ENCODE measurements at places on chromosomes 6 and 20.
A peak's percentile ranks its signal among the peaks of the same experiment; 100 is the strongest.

- no peak for DNase-seq
Observed at GRCh38 chr6:116847227-116847626, 18.3 kb upstream of the GPRC6A start.

DNA sequence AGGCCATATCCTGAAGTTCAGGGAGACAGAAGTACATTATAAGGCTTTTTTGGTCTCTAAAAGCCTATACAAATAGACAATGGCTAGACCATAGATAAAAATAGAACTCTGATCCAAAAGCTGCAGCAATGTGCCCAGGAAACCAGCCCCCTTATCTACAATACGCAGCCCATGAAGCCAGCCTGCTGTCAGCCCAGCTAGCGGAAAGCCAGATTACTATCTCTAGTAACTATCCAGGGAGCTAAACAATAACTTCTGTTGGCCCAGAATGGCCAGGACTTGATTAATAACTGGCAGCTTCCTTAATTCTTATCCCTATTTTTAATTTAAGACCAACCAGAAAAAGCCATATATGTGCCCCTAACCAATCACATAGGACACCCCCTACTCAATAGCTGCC is 160.4 kb upstream of the SMLR1 start:
- DNase-seq = no peak

- peak; percentile 48 for DNase-seq
Observed at GRCh38 chr6:144482142-144482541, 197.0 kb downstream of the UTRN start.

DNA sequence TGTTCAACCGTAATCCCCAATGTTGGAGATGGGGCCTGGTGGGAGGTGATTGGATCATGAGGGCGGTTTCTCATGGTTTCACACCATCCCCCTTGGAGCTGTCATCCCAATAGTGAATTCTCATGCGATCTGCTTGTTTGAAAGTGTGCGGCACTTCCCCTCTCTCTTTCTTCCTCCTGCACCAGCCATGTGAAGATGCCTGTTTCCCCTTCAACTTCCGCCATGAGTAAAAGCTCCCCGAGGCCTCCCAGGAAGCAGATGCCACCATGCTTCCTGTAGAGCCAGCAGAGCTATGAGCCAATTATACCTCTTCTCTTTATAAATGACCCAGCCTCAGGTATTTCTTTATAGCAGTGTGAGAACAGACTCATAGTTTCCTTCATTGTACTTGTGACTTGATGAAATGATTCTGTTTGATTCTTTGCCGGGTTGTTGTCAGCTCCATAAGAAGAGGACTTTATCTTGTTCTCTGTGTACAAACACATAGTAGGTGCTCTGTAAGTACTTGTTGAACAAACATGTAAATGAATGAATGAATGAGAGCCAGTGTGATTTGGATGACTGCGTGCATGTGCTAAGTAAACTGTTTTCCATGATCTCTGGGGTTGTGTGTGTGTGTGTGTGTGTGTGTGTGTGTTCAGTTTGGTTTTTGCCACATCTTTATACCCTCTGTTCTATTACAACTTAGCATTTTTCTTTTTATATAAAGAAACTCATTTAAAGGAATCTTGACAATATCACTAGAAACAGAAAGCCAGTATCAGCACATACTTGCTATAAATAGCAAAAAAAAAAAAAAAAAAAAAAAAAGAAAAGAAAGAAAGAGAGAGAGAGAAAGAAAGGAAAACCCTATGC is 22.5 kb upstream of the PTGIS start:
- no peak for DNase-seq

- no peak for DNase-seq
Observed at GRCh38 chr6:81996414-81996813, 243.9 kb upstream of the TENT5A start.

DNA sequence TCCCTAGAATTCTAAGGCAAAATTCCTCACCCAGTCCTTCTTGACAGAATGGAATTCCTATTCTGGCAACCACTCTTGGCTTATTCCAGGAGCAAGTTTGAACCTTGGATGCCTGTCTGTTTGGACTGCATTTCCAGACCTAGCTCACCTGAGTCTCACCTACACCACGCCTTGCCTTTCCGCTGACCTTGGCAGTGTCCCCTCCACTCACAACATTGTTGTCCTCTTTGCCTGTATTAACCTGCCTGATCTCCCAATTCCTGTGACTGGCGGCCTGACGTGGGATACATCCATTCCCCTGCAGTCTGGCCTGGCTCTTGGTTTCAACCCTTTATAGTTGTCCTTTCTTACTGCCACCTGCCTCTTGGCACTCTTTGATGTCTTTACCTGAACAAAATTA is 281.4 kb upstream of the SOX4 start:
- DNase-seq = no peak

DNA sequence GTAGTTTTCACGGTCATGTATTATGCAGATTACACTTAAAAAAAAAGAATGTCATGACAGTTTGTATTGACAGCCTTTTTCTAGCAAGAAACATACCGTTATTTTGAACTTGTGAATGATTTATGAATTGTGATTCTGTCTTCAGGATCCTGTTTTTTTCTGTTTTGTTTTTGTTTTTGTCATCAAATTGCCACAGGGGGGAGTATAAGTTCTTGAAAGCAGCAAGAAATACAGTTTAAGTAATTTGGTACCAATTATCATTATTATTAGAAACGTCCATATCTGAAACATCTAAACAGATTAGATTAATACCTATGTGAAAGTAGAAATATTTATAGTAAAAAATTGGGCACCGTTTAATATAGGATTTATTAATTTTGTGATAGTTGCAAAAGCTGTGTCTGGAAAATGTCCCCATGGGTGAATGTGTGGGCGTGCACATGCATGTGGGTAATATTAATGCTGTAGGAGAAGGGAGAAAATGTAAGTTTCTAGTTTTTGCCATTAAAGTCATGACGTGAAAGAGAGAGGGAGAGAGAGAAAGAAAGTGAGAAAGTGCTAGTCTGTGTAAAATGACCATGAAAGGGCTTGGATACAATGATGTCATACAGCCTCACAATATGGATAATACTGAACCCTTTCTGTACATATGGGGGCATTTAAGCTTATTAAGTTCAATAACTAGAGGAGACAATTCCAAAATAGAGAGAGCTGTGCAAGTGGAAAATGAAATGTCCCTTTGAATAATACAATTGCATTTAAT is 9.4 kb upstream of the CCN2 start:
- DNase-seq = no peak

- no peak for DNase-seq
Observed at GRCh38 chr20:25461786-25462545, 54.5 kb downstream of the GINS1 start.

- DNase-seq = no peak
Observed at GRCh38 chr6:141540207-141540606, 592.5 kb upstream of the GJE1 start.

- no peak for DNase-seq
Observed at GRCh38 chr6:154382740-154383139, 26.1 kb upstream of the IPCEF1 start.

- no peak for DNase-seq
Observed at GRCh38 chr20:53739799-53740785, 146.5 kb upstream of the ZNF217 start.

- DNase-seq = no peak
Observed at GRCh38 chr6:89368999-89369398, 16.5 kb upstream of the UBE2J1 start.

DNA sequence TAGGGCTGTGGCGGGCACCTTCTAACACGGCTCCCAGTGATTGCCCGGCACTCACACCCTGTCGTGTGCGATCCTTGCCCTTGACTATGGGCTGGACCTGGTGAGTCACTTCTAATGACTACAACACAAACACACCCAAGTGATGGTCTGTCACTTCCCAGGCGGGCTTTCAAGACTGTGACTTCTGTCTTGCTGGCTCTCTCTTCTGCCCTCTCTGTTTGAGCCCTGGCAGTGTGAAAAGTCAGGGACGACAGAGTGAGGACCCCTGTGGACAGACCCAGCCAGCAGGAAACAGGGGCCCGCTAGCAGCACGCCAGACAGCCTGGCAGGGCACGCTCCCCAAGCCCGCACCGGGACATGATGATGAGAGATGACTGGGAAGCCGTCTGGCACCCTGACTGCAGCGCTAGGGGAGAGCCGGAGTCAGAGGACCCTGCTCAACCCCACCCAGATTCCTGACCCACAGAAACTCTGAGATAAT is 43.0 kb downstream of the KIF16B start:
- no peak for DNase-seq

DNA sequence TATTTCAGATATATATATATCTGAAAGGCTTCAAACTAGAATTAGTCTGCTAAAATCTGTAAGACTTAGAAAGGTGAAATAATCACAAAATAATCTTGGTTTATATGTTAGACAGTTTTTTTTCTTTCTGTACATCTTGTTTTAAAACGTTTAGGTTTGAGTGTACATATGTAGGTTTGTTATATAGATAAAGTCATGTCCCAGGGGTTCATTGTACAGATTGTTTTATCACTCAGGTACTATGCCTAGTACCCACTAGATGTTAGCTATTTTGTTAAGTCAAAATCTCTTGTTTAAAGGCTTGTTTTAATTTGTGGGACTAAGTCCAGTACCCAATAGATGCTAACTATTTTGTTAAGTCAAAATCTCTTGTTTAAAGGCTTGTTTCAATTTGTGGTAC is 1339.0 kb upstream of the CITED2 start:
- DNase-seq = no peak

GRCh38 chr6:42118162-42119001 is 24.0 kb downstream of the C6orf132 start:
- no peak for DNase-seq
